ENCODE measurements at places on chromosomes 13 and 19.

DNA sequence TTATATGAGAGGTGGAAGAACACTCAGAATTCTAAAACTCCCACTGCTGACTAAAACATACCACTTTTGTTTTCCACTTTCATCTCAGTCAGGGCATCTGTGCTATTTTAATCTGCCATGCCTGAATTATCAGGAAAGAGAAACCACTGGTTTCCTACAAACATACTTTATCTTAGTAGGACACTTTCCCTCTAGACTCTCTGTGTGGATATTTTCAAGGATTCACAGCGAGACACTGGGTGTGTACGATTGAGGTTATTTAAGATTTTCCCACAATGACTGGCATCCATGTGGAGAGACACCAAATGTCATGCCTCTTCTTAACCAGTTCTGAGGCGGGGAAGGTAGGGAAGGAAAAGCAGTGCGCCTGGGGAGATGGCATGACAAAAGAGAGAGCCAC, 212.2 kb downstream of the ENOX1 start:
- DNase-seq: no peak

GRCh38 chr19:18419195-18419698, at the start of gene SSBP4:
TSS of gene SSBP4 (plus strand) at chr19:18419398. CDS start at chr19:18419649, 251 bp downstream.
- DNase-seq: peak; percentile 85

- DNase-seq: no peak
Observed at GRCh38 chr19:40494191-40494838, 27.5 kb downstream of the SPTBN4 start.

- no peak for DNase-seq
Observed at GRCh38 chr19:17599780-17600179, 44.3 kb downstream of the COLGALT1 start.

GRCh38 chr13:27712421-27712820, 79.9 kb upstream of the GSX1 start:
- DNase-seq: peak; percentile 19

GRCh38 chr13:35393886-35394285, 82.6 kb downstream of the MAB21L1 start:
- no peak for DNase-seq

Data from activated CD4-positive, alpha-beta T cell treated with anti-CD3 and anti-CD28 coated beads, Interleukin-10, Interleukin-2, amounts not matched to agents 100 ng/mL and 50 ng/mL, durations not matched to agents 16 hours and 8 hours (primary cell).